ENCODE measurements at places on chromosomes 5 and 9. TPM values are rescaled to one million over a fixed set of nuclear protein-coding genes. Genes with fewer than 3 reads are reported as not detected.

The TRIM36 gene
- 0.29 TPM for total RNA-seq

The C5orf34 gene
- 3.1 TPM for total RNA-seq

The BTNL8 gene
- 2.9 TPM for total RNA-seq

The SEMA5A gene
- total RNA-seq, result 10.0 TPM

GRCh38 chr9:136054798-136055714 is 40.0 kb downstream of the NACC2 start:
- no peak for DNase-seq

GRCh38 chr9:120758544-120758943 is 34.7 kb downstream of the FBXW2 start:
- DNase-seq, result no peak

DNA sequence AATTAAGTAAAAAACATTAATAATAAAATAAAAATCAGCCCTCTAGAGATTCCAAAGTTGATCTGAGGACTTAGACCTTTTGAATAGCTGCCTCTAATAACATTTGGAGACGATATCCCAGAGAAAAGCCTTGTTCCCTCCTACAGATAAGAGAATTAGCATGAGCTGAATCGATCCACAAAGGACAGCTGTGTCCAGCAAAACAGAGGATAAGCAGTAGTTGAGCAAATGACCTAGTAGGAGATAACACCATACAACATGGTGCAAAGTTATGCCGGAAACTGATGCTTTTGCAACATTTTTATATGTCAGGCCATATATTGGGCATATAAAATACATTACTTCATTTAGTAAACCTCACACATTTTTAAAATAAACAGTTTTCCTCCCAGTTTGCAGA is 212.2 kb upstream of the PRR16 start:
- DNase-seq, result no peak

GRCh38 chr9:137385061-137385655 is 37.8 kb downstream of the EXD3 start:
- DNase-seq, result no peak

GRCh38 chr9:105459336-105459735 is 11.5 kb downstream of the FSD1L start:
- no peak for DNase-seq

DNA sequence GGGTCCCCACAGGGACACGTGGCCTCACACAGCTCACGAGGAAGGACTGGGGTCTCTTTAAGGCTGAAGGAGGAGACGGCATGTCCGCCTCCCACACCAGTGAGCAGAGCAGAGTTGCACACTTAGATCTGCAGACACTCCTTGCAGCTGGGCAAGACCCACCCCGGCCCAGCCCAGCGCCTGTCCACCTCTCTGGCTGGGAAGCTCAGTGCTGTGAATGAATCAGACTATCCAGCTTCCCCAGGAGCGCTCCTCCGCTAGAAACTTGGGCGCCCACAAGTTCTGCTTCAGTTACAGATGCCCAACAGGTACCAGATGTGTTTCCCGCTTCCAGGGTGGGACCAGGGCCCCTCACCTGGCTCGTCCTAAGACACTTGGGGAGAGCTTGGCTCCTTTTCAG is 78.9 kb downstream of the NSUN2 start:
- no peak for DNase-seq

- no peak for DNase-seq
These were observed 930.3 kb upstream of the C9orf72 start for GRCh38 chr9:28503573-28503972.

- no peak for DNase-seq
These were observed 32.5 kb downstream of the S1PR3 start for GRCh38 chr9:89023740-89024139.

Data from uterus (tissue), 4 donors.